ENCODE measurements at places on chromosomes 4 and X. TPM values are rescaled to one million over a fixed set of nuclear protein-coding genes. Genes with fewer than 3 reads are reported as not detected.

CXorf49 gene
- not detected for total RNA-seq

EOLA2 gene
- 23.0 TPM for total RNA-seq

PAGE3 gene
- total RNA-seq: not detected

SCRG1 gene
- total RNA-seq: 0.15 TPM

TBX22 gene
- total RNA-seq: not detected

XKRX gene
- total RNA-seq: 0.22 TPM

SPANXC gene
- total RNA-seq: not detected
